NCI-H510A (cell line): ENCODE measurements at places on chromosomes 11 and 22.

DNA sequence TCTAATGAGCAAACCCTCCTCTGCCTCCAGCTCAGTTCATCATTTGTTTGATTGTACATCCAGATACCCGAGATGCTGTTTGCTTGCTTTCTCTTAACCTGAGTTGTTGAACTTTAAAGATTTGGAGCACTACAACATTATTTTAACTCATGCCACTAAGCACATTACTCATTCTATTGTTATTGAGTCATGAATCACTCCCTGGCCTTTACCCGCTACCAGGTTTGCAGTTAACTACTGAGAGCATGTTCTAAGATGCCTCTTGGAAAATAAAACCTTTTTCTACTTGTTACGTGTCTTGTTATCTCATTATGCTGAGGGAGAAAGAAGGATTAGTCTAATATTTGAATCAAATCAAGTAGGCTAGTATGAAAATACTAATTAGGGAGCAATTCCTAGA, 720.6 kb upstream of the ANO5 start:
- DNase-seq = no peak

DNA sequence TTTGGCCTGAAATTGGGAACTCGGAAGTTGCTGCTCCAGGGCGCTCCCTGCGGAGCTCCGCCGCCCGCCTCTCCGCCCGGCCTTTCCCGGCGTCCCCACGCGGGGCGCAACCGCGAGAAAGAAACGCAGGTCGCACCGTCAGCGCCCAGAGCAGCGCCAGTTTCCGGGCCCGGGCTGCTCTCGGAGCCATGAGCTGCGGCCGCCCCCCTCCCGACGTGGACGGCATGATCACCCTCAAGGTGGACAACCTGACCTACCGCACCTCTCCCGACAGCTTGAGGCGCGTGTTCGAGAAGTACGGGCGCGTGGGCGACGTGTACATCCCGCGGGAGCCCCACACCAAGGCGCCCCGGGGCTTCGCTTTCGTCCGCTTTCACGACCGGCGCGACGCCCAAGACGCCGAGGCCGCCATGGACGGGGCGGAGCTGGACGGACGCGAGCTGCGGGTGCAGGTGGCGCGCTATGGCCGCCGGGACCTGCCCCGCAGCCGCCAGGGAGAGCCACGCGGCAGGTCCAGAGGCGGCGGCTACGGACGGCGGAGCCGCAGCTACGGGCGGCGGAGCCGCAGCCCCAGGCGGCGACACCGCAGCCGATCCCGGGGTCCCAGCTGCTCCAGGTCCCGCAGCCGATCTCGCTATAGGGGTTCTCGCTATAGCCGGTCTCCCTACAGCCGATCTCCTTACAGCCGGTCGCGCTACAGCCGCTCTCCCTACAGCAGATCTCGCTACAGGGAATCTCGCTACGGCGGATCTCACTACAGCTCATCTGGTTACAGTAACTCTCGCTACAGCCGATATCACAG, 521 bp downstream of the SRSF8 start:
- DNase-seq = peak; percentile 78

- DNase-seq = no peak
Observed at GRCh38 chr11:118442301-118442700, 6.0 kb downstream of the KMT2A start.

- DNase-seq = peak; percentile 10
Observed at GRCh38 chr22:43945632-43946383, 9.4 kb upstream of the SAMM50 start.

GRCh38 chr11:109914809-109915653, 178.2 kb upstream of the ZC3H12C start:
- no peak for DNase-seq

DNA sequence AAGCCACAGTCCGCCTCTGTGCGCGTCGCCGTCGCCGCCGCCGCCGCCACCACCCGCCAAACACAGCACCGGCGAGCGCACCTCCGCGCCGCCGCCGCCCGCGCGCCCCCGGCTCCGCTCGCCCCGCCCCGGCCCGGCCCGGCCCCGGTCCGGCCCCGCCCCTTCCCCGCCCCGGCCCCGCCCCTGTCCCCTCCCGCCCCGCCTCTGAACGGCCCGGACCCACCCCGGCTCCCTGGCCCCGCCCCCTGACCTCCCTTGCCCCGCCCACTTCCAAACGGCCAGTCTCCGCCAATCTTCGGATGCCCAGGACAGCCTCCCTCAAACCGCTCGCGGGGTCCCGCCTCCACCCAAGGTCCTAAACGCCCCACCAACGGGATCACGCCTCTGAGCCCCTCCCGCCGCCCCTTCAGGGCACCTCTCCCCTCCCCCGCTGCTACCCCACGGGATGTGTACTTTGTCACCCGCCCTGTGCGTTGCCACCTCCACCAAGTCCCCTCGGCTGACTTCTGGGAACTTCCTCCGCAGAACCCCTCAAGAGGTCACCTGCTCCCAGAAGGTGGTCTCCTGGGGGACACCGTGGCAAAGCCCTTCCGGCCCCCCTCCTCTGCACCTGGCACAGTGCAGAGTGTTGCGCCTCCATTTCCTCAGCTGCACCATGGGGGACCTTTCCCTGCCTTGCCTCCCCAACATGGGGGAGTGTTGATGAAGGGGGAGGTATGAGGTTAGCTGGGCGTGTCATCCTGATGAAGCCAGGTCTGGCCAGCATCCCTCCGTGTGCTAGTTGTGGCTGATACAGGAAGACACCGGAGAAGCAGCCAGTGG, at the start of gene KIAA0930:
Gene KIAA0930 (minus strand): TSS at position 85 of the 822 bp plus-strand sequence. CDS start 191 bp downstream, outside the sequence.
- no peak for DNase-seq

DNA sequence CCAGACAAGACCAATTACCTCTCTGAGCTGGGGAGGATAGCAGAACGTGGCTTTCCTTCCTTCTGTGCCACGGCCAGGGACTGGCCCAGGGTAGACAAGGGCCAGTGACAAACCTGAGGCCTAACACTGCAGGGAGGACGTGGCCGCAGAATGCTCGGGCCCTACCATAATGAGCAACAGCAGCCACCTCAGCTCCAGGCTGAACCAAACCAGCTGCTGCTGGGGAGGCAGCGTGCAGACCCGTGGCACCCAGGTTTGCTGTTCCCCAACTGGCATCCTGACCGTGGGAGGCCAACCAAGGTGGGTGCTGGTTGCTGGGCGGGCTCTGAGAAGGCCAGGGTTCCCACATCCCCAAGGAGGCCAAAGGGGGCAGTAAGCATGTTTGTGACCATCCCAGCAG, 83.0 kb downstream of the MORC2 start:
- no peak for DNase-seq

- DNase-seq = no peak
Observed at GRCh38 chr11:27465629-27466028, 7.0 kb downstream of the LGR4 start.

- DNase-seq = no peak
Observed at GRCh38 chr11:77677138-77677537, 39.5 kb upstream of the CLNS1A start.

- no peak for DNase-seq
Observed at GRCh38 chr11:14065141-14065540, 102.6 kb downstream of the SPON1 start.

DNA sequence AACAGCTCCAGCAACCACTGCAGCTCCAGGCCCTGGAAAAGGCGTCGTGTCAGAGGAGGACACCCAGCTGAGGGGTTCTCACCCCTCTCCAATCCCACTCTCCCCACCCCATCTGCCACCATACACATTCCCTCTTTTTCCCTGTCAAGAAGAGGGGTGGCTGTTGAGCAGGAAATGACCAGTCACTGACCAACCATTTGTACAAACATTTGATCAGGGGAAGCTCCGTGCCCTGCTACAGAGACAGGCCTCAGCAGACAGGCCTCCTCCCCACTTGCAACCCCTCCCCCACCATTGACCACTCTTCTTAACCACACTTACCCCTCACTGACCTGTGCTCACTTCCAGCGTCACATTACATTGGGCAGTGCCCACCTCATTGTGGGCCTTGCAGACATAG, 2.3 kb upstream of the VSIG2 start:
- DNase-seq = no peak

GRCh38 chr22:39545386-39546365, 13.1 kb upstream of the RPS19BP1 start:
- no peak for DNase-seq
